ENCODE measurements at places on chromosomes 13 and 19. TPM values are rescaled to one million over a fixed set of nuclear protein-coding genes. Genes with fewer than 3 reads are reported as not detected.

DNA sequence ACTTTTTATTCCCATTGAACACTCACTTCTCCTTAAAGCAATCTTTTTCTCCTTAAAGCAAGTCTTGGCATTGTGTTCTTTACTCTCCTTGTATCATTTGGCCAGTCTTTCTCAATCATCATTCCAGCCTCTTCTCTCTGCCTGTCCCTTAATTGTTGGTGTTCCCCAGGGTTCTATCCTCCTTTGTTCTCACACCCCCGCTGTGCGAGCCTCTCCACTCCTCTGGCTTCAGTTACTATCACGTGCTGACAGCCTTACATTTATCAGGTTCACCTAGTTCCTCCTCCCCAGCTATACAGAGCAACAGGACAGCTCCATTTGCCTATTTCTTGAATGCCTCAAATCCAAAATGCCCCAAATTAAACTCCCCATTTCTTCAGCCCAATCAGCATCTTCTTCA is 24.6 kb downstream of the CYSLTR2 start:
- no peak for DNase-seq

GRCh38 chr19:50794876-50795663 is 4.9 kb downstream of the ACP4 start:
- DNase-seq: peak; percentile 41

DNA sequence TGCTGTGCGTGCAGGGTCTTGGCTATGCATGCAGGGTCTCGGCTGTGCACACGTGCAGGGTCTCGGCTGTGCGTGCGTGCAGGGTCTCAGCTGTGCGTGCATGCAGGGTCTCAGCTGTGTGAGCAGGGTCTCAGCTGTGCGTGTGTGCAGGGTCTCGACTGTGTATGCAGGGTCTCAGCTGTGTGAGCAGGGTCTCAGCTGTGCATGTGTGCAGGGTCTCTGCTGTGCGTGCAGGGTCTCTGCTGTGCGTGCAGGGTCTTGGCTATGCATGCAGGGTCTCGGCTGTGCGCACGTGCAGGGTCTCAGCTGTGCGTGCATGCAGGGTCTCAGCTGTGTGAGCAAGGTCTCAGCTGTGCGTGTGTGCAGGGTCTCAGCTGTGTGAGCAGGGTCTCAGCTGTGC is 42.5 kb downstream of the RAB20 start:
- DNase-seq: no peak

DNA sequence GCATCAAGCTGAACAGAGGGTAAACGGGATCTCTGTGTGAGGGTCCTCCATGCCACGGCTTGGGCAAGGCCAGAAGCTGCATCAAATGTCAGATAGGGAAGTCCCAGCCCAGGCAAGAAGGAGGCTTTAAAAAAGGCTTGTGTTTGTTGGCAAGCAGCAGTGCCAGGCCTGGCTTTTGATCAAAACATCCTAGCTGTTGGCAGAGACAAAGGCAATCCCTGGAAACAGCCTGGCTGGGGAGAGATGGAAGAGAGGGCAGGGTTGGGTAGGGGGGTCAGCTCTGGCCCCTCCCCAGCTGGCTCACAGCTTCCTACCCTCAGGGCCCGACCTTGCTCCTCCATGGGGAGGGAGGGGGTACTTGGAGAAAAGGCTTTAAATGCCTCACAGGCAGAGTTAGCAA is 61.8 kb upstream of the KCTD15 start:
- no peak for DNase-seq

- DNase-seq: no peak
Observed at GRCh38 chr19:58578012-58578925, 5.1 kb upstream of the MZF1 start.

DNA sequence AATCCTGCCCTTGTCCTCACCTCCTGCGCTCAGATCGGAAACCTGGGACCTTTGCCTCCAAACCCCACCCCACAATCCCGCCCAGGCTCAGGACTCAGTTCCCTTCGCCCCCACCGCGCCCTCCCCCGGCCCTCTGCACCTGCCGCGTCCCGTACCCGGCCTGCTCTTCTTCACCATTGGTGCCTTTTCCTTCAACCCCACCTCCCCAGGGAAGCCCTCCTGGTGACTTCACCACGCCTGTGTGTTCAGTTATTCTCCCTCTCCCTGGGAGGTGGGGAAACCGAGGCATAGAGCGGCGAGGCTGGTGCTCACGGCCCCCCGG is 19.3 kb upstream of the TCF3 start:
- no peak for DNase-seq

GRCh38 chr13:48505012-48505411 is 27.9 kb downstream of the RCBTB2 start:
- no peak for DNase-seq

APOC4 gene
- not detected for total RNA-seq

SLC7A10 gene
- total RNA-seq: not detected

CEACAM3 gene
- not detected for total RNA-seq

DNA sequence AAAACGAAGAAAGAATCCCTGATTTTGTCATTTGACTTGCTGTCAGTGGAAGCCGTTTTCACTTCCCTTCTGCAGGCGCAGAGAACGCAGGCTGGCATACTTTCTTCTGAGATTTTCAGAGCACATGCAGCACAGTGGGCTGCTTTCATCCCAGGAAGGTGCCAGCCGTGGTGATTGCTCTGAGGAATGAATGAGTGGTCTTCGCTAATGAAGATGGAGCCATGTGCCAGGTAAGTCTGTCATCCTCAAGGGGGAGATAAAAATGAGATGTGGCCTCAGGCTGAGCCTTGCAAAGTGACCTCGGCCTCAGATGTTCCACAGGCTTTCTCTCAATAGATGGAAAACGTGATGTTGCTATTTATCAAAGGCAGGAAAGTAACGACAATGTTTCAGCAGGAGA is 94.6 kb upstream of the FARP1 start:
- DNase-seq: no peak

DNA sequence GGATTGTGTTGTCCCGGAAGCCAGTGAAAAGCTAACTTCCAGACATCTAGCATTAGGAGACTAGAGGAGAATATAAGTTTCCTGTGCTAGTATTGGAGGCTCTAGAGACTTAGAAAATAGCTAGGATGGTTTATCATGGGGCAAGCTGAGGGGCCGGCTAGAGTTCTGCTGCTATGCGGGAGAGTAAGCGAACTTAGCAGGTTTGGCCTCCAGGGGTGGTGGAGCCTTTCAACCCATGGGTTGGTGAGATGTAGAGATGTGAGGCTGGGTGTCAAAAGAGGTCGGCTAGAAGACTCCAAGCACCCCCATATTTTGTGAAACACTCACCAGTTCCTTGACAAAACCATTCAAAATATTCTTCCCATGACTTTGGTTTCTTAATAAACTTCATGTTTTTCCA is 4.4 kb downstream of the SULT2A1 start:
- DNase-seq: no peak

NLRP4 gene
- not detected for total RNA-seq

All from HT1080 (cell line).